Pancreas (tissue), 10 donors: ENCODE measurements at places on chromosomes 5 and 9. TPM values are rescaled to one million over a fixed set of nuclear protein-coding genes. Genes with fewer than 3 reads are reported as not detected.

DNA sequence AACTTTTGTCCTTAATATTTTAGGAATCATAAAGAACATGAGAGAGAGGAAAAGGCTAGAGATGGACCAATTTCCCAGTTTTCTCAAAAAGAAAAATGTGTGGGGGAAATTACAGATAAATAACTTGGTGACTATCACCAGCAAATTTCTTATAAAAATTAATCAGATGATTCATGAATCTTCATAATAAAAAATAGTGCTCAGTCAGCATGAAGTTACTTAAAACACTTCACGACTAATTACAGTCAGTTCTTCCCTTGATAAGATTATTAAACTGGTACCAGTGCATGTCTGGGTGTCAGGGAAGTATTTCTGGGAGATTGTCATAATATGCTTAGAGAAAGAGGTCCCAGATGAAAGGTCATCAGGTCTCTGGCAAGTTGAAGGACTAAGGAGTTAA, 133.0 kb downstream of the SNCAIP start:
- no peaks in the 10 kb centered on the region for H3K27me3 ChIP-seq
- no peaks in the 10 kb centered on the region for H3K4me1 ChIP-seq
- no peaks in the 10 kb centered on the region for H3K36me3 ChIP-seq
- no peak overlapping the region for H3K4me3 ChIP-seq

- no peaks in the 10 kb centered on the region for H3K36me3 ChIP-seq
- no peak overlapping the region for H3K27ac ChIP-seq
- H3K27me3 ChIP-seq: no peaks in the 10 kb centered on the region
- H3K4me3 ChIP-seq: no peak overlapping the region
- H3K4me1 ChIP-seq: no peaks in the 10 kb centered on the region
These were observed 202.9 kb downstream of the MCTP1 start for GRCh38 chr5:95081982-95082381.

The ADAMTS19 gene
- 0.08 TPM for total RNA-seq

- no peak overlapping the region for H3K4me3 ChIP-seq
- no peaks in the 10 kb centered on the region for H3K27me3 ChIP-seq
- H3K27ac ChIP-seq: no peak overlapping the region
- no peak for DNase-seq
- no peaks in the 10 kb centered on the region for H3K36me3 ChIP-seq
These were observed 288.7 kb downstream of the DOCK8 start for GRCh38 chr9:503326-503725.

The PCDHGA11 gene
- 1.9 TPM for total RNA-seq

GRCh38 chr5:55865831-55866230, 14.7 kb downstream of the IL31RA start:
- no peak overlapping the region for H3K4me3 ChIP-seq
- H3K36me3 ChIP-seq: no peaks in the 10 kb centered on the region
- no peaks in the 10 kb centered on the region for H3K27me3 ChIP-seq
- H3K27ac ChIP-seq: no peak overlapping the region
- H3K4me1 ChIP-seq: no peaks in the 10 kb centered on the region

The GABRA1 gene
- not detected for total RNA-seq
